Kidney tubule cell (primary cell): ENCODE measurements at places on chromosomes 3 and 15.
A peak's percentile ranks its signal among the peaks of the same experiment; 100 is the strongest.

DNA sequence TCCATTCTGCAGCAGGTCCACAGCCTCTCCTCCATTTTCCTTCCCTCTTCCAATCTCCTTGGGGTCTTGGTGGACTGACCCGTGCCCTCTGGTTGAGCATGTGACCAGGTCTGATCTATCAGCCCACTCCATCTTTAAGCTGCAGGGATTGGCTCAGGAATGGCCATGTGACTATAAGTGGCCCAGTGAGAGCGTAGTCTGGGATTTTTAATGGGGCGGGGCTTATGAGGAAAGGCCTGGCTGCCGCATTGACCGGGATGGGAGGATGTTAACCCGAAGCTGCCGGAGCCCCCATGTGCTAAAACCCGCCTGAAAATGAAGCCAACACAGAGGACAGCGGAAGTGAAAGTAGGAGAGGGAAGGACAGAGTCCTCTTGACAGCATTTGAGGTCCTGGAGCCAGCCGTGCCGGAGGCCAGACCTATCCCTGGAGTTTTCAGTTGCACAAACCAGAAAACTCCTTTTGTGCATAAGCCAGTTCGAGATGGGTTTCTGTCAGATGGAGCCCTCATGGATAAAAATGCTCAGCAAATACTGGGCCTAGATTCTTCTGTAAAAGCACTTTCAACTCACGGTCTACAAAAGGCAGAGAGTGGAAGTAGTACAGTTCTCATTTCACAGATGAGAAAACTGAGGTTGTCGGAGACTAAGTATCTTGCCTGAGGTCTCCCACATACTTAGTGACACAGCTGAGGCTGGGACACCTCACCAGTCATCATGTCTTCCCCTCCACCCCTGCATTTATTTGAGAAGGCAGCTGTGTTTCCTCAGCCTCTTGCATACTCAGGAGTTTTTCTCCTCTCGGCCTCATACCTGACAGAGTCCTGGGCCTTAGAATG lies 61.9 kb downstream of the ATP2B2 start:
- no peak for DNase-seq

GRCh38 chr15:74680456-74680855 lies 15.4 kb downstream of the EDC3 start:
- DNase-seq: no peak

GRCh38 chr3:27216955-27217552 lies 152.1 kb downstream of the NEK10 start:
- peak; percentile 57 for DNase-seq

GRCh38 chr15:75659928-75660645 lies 12.4 kb downstream of the SNX33 start:
- DNase-seq: no peak

DNA sequence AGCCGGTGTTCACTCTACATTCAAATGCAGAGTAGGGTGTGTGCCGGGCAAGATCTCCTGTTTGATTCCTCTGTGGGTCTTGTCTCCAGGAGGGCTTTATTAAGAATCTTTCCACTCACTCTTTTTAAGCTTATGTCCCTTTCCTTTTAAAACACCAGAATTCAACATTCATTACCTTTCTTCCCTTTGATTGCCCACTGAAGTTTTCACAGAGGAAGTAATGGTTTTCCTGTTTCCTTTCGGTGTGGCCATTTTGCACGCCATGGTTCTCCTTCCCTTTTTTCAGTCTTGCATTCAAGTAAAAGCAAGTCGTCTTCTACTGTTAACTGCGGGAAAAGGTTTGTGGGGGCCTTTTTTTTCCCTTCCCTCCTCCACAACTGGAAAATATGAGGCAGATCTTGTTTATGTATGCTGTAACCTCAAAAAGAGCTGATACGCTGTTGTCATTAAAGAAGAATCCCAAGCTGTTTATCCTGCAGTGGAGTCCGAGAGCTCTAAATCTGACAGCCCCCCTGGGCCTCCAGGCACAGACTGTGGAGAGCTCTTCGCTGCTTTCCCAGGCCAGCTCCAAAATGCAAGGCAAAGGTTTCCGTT lies 40.5 kb downstream of the FILIP1L start:
- no peak for DNase-seq

DNA sequence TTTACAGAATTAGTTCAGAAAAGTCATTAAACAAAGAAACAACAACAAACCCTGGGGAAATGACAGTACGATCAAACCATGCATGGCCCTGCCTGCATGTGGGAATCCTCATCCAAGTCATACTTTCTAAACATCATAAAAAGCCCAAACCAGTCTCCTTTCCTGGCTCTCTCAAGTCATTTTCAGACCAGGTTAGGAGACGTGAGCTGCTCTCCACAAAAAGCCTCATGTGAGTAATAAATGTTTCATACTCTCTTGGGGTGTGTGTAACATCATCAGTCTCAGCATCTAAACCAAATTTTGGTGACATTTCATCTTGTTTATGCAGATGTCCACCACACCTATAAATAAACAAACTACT lies 18.9 kb downstream of the GREM1 start:
- no peak for DNase-seq

DNA sequence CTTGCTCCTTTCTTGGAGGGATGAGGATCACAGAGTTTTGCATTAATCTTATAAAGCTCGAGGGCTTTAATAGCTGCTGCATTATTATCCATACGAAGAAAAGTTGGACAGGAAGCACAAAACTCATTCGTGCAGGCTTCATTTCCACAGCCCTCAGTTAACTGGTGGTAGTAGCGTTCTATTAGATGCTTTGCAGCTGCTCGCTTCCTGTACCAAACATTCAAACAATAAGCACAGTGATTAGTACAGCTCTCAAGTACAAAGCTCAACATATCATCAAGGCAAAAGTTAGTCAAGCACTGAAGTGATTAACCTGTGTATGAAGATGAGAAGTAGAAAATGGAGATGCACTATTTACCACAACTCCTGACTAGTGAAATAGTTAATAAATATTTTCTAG lies 63.3 kb downstream of the UBE3A start:
- DNase-seq: no peak

- DNase-seq: no peak
These were observed 698.7 kb upstream of the GOLIM4 start for GRCh38 chr3:168794427-168794826.

GRCh38 chr15:93476491-93477177 lies 387.6 kb upstream of the RGMA start:
- peak; percentile 83 for DNase-seq

DNA sequence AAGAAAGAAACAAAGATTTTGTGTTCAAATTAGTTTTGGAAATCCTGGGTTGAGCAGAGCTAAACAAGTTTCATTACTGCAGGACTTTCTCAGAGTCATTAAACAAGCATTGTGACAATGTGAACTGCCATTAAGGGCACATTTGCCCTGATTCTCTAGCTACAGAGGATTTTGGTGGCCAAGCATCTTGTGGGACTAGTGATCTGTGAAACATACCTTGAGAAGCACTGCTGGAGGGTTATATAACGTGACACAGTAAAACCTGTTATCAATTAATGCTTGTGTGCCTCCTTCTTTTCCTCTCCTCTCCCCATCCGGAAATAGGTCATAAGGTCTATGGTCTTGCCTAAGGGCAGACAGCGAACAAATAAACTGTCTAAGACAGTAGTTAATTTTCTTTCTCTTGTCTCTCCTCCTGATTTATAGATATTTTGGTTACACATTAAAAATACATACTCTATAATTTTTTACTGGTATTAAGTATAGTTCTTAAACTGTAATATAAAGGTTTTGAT lies 167.3 kb upstream of the NANOGP8 start:
- no peak for DNase-seq

DNA sequence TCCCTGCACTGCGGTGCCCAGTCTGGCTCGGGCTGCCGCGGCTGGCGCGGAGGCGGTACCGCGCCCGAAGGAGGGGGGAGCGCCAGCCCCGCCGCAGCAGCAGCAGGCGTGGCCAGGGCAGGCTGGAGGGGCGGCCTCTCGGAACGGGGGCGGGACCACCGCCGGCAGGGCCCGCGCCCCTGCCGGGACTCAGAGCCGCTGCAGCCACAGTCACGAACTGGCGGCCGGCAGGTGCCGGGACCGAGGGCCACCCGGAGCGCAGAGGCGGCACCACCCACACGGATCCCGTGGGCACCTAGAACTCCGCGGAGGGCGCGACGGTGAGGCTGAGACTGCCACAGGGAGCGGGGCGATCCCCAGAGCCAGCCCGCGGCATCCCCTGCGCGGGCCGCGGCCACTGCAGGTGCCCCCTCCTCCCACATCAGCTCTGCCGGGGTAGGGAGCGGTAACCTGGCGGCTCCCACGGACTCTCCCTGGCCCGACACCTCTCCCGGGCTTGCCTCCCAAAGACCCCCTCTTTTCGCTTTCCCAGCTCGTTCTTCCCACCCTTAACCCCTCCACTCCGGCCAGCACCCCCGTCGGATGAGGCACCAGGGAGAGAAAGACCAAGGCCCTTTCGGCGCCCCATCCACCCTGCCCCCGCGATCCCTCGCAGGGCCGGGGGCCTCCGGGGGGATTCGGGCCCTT lies at the start of gene VWA5B2:
Gene VWA5B2 (plus strand): TSS at position 192 of the 687 bp plus-strand sequence. CDS start 944 bp downstream, outside the sequence.
- peak; percentile 56 for DNase-seq

GRCh38 chr3:119310071-119310470 lies 15.9 kb downstream of the ARHGAP31 start:
- peak; percentile 99 for DNase-seq

DNA sequence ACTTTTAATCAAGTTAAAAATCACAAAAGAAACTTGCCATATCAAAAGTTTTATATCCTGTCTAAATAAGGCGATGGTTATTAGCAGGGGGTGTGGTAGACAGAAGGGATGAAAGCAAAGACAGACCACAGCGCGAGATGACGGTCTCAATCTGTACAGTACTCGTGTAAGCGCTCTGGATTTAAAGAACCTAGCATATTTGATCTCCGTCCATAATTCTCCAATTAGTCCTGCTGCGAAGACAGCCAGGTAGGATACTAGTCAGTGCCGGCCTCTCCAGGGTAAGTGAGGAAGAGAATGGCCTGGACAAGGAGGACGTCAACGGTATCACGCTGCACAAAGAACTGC lies 701 bp downstream of the SGO1 start:
- peak; percentile 30 for DNase-seq

GRCh38 chr3:43966126-43966525 lies 275.4 kb downstream of the ABHD5 start:
- no peak for DNase-seq

- no peak for DNase-seq
These were observed 22.0 kb downstream of the ASTE1 start for GRCh38 chr3:131004603-131005002.

GRCh38 chr3:185687271-185687878 lies 101.3 kb downstream of the SENP2 start:
- no peak for DNase-seq

GRCh38 chr3:21914451-21914850 lies 163.4 kb upstream of the ZNF385D start:
- DNase-seq: no peak

GRCh38 chr3:189277711-189278110 lies 105.9 kb downstream of the TPRG1 start:
- DNase-seq: no peak

- no peak for DNase-seq
These were observed 319.4 kb downstream of the NEK10 start for GRCh38 chr3:27049792-27050191.

DNA sequence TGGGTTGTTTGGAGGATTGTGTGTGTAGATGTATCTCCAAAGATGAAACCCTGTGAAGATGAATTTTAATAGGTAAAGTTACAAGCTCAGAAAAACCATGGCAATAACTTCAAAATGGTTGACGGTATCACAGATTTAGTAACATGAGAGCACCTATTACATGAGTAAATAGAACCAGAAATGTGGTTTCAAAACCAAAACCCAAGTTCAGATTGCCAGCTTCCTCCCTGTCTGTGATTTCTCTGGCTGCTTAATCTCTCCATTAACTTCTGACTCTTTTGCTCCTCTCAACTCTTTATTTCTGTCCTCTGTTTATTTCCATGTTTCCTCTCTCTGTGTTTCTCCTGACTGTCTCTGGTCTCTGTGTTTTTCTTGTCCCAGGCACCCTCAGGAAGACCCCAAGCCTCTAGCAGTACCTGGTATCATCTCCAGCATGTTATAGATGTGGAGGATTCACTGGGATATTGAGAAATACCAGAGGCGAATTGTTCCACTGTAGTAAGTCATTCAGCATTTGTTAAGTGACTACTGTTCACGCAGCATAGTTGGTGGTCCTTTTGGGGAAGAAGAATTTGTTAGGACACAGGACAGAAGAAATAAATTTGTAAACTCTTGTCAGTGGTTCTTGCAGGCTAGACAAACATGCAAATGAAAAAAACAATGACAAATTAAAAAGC lies 138.8 kb downstream of the BBX start:
- no peak for DNase-seq
